NCI-H446 treated with DMSO at 0.1 percent for 48 hours (cell line): ENCODE measurements at places on chromosomes 12 and 14.

- no peak for DNase-seq
Measured at GRCh38 chr14:65937079-65937959, 524.8 kb downstream of the FUT8 start.

DNA sequence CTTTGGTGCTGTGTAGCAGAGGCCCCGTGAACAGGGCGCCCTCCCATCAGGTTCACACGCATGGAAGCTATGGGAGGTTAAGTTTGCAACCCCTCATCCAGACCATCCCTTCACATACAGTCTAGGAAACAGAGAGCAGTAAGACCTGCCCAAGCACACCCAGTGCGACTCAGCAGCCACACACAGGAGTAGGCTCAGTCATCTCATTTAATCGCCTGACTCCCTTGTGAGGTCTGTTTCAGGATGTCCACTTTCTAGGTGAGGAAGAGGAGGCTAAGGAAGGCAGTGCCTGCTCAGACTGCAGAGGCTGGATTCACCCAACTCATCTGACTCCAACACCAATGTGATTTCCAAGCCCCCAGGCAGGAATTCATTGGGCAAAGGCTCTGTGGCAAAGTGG is 11.9 kb downstream of the BDKRB1 start:
- DNase-seq = no peak

DNA sequence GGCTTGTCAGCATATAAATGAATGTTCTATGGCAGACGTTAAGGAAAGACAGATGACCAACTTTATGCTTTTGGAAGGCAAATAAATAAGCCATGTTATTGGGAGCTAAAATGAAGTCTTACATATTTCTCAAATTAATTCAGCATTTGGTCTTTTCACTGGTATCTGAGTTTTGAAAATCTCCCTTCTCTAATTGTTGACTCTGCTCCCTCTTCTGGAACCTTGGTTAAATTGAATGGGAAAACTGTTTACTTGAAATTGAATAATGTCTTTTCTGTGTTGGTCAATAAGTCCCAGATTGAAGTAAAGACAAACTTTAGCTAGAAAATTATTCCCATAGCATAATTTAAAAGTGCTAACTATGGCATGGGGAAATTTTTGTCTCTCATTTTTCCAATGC is 38.7 kb downstream of the LGR5 start:
- no peak for DNase-seq

- DNase-seq = no peak
Measured at GRCh38 chr12:49251357-49251756, 13.5 kb upstream of the TUBA1C start.

DNA sequence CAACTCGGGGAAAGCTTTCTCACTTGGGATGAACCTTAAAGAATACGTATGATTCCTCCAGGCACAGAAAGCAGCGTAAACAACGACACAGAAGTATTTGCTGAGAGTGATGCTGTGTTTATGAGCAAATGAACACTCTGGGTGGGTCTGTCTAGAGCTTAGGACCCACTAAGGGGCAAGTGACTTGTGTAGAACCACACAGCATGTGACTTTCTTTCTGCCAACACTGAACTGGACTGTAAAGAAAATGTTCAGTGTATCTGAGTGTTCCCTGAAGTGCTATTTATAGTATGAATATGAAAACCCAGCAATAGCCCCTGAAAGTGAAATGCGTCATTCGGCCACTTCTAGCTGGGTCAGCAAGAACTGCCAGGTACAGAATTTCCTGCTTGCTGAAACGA is 78.5 kb downstream of the ST8SIA1 start:
- no peak for DNase-seq
